ENCODE measurements at places on chromosomes 5 and 9.

GRCh38 chr5:119427060-119427459 lies 25.2 kb upstream of the HSD17B4 start:
- no peak for DNase-seq

DNA sequence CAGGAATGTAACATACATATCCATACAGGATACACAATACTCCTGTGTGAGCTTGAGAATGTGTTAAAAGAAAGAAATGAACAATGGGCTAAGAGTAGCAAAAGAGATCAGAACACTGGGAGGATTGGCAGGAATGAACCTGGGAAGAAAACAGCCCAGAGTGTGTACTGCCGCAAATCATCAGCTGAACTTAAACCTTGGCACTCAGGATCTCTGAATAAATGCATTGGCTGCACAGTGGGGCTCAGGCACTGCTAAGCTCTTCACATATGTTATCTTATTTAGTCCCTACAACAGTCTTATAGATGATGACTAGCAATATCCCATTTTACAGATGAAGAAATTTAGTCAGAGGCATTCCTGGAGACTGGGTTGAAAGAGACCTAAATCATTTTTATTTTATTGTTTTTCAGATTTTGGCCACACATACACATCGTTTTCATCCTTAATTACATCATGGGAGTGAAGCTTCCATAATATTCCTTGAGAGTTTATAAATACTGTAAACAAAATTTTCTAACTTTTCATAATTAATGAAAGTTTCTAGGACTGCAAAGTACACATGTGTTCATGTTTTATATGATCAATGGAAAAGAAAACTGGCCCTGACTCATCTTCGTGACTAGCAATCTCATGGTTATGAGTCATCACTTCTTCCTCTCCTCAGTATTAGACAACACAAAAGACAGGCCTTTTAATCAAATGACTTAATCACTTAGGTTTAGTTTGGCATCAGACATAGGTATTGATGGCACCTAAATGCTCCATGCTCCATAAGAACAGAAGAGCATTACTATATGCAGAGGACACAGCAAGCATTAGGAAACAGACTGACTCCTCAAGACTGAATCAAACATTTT lies 59.2 kb downstream of the CDH18 start:
- DNase-seq = peak; percentile 14

DNA sequence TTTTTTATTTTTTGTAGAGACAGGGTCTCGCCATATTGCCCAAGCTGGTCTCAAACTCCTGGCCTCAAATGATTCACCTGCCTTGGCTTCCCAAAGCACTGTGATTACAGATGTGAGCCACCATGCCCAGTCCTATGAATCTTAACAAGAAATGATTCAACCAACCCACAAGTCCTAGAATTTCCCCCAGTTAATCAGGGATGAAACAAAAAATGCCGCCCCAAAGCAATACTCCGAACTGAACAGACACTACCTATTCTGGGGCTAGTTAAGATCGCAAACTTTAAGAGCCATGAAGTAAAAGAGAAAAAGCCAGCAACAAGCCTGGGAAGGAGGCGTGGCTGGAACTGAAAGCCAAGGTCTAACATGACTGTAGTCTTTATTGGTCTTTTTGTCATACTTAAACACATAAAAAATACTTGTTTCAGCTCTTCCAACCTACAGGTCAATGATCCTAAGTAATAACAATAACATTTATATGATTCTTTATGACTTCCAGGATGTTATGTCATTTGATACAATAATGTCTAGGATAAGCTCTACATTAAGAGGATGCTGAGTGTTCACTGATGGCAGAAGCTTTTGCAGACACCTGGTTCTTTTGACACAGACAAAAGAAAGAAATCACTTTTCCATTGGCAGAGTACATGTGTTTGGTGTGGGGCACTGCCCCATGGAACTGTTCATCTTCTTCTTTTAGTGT lies 361.1 kb upstream of the TLE4 start:
- DNase-seq = no peak

DNA sequence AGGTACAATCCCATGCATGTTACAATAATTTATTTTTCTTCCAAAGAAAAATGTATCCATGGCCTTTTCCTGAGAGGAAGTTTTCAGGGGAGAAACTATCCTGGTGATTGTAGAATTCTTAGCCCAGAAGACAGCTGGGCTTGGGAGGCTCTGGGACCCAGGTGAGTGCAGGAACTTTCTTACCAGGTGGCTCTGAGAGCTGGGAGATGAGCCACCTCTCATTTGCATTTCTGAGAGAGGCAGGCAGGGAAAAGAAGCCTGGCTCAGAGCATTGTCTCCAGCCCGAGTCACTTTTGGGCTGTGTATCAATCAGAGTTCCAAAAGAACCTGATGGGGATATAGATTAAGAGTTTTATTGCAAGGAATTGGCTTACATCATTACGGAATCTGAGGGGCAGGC lies 52.7 kb downstream of the ALG2 start:
- DNase-seq = no peak

DNA sequence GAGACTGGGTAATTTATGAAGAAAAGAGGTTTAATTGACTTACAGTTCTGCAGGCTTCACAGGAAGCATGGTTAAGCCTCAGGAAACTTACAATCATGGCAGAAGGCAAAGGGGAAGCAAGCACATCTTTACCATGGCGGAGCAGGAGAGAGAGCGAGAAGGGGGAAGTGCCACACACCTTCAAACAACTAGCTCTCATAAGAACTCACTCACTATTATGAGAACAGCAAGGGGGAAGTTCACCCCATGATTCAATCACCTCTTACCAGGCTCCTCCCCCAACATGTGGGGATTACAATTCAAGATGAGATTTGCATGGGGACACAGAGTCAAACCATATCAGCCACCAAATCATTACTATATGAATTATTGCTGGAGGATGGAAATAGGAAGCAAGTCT lies 30.3 kb upstream of the STX17 start:
- no peak for DNase-seq
